ENCODE measurements at places on chromosomes 11 and 22.

DNA sequence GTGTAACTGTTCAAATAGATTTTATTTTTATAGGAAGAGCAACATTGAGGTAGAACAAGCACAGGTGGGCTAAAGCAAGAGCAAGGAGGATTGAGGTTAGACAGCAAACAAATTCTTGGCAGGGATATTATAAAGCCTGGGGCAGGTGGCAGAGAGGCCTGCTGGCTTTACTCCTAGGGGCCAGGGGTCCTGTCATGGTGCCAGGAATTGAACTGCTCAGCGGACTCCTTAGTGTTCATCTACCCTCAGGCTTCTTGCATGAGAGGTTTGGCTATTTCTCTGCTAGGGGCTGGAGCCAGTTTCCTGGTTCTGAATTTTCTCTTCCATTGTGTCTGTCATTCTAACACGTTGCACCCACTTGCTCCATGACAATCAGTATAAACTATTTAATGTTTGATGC lies 217.2 kb upstream of the NCAM1 start:
- DNase-seq = no peak

DNA sequence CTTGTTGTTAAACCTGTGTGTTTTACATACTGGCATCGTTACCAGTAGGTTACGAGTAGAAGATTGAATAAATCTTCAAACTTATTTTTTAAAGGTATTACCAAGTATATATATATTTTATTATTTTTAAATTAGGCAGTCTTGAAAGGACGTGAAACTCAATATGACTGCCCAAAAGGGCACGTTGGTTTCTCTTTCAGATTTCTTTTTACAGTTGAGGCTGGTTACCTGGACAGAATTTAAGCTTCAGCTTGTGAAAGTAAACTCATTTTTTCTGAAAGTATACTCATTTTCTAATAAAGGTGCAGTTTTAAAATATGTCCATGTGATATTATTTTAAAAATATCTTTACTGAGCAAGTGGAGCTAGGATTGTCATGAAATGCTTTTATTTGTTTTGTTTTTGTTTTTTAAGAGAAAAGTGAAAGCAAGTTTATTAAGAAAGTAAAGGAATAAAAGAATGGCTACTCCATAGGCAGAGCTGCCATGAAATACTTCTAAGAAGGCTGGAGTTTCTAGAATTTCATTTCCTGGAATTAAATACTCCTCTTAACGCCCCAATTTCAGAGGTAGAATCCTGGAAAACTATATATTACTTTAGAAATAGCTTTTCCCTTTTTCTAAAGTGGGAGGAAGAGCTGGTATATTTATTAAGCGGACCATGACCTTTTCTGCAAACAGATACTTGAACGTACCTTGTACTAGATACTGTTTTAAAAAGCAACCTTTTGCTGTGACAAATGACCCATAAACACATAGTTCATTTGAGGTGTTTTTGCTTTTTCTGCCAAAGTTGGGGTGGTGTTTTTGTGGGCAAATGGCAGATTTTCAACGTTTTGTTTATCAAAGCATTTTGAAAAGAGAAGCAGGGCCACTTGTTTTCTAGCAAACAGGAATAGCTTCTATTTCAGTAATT lies 1.9 kb downstream of the FBXO7 start:
- DNase-seq = no peak

GRCh38 chr11:27363576-27364117 lies 632 bp upstream of the CCDC34 start:
- no peak for DNase-seq

GRCh38 chr11:36264011-36264972 lies 24.9 kb downstream of the COMMD9 start:
- DNase-seq = no peak

GRCh38 chr22:46525389-46526243 lies 11.8 kb downstream of the CELSR1 start:
- no peak for DNase-seq

Measured in HTR-8/SVneo (cell line).